Fibroblast of villous mesenchyme (primary cell): ENCODE measurements at places on chromosomes 1 and 21. TPM values are rescaled to one million over a fixed set of nuclear protein-coding genes. Genes with fewer than 3 reads are reported as not detected.

The TNFRSF9 gene
- 0.32 and 0.43 TPM in 2 replicates for total RNA-seq

The SPATA45 gene
- 0.43 TPM in 1 of 2 replicates, not detected in the other for total RNA-seq

The REN gene
- 4.3 and 8.7 TPM in 2 replicates for total RNA-seq

The NMNAT2 gene
- 1.3 and 3.9 TPM in 2 replicates for total RNA-seq
